Heart right ventricle (tissue), 16 donors: ENCODE measurements at places on chromosomes 6 and 20.

DNA sequence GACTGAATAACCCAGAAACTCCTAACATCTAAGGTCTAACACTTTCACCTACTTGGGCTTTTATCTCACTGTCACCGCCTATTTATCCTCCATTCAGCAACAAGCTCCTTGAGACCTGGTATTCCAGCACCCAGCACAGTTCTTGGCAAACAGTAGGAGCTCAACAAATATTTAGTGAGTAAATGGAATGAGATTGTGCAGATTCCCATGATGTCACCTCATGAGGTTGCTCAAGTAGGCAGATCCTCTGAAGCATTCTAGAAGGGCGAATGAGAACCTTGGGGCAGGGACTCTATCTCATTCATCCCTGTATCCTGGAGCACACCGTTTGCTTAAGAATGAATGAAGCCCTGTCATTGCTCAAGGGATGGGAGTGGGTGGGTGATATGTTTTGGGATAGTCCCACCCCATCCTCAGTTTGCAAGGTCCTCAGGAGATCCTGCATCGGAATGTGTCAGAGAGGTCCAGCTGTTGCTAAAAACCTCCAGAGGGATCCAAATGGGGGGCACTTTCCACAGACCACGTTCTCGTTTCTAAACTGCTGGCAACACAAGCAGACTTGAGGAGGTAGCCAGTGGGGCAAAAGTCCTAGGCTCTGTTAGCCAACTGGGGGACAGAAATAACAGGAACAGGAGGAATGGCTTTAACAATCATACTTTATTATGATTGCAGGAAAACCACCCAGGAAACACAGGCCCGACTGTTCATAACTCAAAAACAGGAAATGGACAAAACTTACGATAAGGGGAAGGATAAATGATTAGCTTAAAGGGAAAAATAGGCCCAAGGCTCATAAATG is 42.0 kb downstream of the EDN1 start:
- DNase-seq: no peak

- no peak for DNase-seq
These were observed 14.3 kb downstream of the STX7 start for GRCh38 chr6:132498638-132499037.

GRCh38 chr20:38184101-38184500 is 19.0 kb upstream of the TGM2 start:
- DNase-seq: no peak

DNA sequence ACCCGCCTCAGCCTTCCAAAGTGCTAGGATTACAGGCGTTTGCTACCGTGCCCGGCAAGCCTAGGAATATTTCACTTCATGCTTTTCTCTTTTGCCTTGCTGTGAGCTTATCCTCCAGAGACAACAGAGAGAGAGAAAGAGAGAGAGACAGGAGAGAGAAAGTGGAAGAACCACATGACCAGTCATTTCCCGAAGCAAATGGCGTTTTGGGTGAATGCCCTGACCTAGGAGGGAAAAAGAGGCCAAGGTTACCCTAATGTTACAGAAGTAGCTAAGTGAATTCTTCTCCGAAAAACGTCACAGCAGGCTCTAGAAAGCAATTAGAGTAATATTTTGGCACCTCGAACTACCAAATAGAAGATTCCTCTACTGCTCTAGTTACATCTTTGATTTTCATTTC is 9.1 kb downstream of the SGK1 start:
- DNase-seq: no peak

DNA sequence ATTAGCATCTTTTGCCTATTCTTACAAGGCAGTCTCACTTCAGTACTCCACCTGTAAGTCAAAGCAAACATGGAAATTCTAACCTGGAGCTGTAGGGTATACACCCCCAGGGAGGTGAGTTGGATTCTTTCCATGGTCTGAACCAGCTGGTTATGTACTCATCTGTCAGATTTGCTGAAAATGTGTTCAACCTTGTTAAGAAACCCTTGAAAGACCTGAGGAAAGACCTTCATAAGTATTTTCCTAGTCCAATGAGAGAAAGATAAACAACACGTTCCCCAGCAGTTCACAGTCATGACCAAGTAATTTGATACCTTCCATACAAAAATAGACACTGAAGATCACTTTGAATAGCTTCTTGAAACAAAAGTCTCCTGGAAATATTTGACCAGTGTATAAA is 42.5 kb downstream of the ID4 start:
- no peak for DNase-seq

GRCh38 chr6:37827603-37828265 is 8.2 kb downstream of the ZFAND3 start:
- DNase-seq: no peak

GRCh38 chr6:56152611-56153010 is 94.8 kb downstream of the COL21A1 start:
- no peak for DNase-seq

DNA sequence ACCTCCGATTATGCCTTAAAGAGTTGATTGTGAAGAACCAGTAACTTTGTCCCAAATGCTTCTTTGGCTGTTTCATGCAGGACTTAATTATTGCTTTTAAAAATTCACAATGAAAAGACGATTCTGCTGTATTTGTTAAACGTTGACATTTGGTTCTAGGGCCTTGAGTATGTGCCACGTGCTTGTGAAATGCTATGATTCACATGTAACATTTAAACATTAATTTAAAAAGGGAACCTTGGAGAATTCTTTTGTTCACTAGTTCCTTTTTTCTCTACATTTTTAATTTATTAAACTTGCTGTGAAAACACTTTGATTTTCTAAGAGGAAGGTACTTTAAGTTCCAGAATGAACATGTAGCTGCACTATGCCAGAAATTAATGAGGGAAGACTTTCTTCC is 9.5 kb downstream of the GZF1 start:
- DNase-seq: no peak

GRCh38 chr6:22451962-22452361 is 117.4 kb upstream of the HDGFL1 start:
- no peak for DNase-seq

DNA sequence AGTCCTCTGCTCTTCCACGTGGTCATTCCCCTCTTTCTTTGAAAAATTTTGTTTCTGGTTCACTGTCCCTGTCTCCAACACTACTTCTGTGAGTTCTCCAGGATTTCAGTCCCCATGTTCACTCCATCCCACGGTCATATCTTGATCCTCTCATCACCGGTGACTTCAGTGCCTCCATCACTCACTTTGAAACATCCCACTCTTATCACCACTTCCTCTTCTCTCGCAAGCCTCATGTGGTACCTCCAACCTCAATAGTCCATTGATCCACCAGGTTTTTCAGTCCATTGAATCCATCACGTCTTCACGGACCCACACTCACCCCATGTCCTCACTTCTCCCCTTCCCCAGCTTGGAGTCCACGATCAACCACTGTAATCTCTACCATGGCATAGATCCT is 64.8 kb downstream of the CARMIL1 start:
- no peak for DNase-seq
